HTR-8/SVneo (cell line): ENCODE measurements at places on chromosomes 1 and 21.

GRCh38 chr1:197096137-197096536 lies 29.1 kb upstream of the F13B start:
- DNase-seq = no peak

- peak; percentile 73 for DNase-seq
Measured at GRCh38 chr1:22976461-22977243, 4.0 kb upstream of the LACTBL1 start.

DNA sequence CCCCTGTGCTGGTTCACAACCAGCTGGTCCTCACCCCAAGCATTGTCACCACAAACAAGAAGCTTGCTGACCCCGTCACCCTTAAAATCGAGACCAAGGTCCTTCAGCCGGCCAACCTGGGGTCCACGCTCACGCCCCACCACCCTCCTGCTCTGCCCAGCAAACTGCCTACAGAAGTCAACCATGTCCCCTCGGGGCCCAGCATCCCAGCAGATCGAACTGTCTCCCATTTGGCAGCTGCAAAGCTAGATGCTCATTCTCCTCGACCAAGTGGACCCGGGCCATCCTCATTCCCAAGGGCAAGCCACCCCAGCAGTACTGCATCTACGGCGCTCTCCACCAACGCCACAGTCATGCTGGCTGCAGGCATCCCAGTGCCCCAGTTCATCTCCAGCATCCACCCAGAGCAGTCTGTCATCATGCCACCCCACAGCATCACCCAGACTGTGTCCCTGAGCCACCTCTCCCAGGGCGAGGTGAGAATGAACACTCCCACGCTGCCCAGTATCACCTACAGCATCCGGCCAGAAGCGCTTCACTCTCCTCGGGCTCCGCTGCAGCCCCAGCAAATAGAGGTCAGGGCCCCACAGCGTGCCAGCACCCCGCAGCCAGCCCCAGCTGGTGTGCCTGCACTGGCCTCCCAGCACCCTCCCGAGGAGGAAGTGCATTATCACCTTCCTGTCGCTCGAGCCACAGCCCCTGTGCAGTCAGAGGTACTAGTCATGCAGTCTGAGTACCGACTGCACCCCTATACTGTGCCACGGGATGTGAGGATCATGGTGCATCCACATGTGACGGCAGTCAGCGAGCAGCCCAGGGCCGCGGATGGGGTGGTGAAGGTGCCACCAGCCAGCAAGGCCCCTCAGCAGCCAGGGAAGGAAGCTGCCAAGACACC lies 40.6 kb downstream of the ZBTB17 start:
- no peak for DNase-seq

DNA sequence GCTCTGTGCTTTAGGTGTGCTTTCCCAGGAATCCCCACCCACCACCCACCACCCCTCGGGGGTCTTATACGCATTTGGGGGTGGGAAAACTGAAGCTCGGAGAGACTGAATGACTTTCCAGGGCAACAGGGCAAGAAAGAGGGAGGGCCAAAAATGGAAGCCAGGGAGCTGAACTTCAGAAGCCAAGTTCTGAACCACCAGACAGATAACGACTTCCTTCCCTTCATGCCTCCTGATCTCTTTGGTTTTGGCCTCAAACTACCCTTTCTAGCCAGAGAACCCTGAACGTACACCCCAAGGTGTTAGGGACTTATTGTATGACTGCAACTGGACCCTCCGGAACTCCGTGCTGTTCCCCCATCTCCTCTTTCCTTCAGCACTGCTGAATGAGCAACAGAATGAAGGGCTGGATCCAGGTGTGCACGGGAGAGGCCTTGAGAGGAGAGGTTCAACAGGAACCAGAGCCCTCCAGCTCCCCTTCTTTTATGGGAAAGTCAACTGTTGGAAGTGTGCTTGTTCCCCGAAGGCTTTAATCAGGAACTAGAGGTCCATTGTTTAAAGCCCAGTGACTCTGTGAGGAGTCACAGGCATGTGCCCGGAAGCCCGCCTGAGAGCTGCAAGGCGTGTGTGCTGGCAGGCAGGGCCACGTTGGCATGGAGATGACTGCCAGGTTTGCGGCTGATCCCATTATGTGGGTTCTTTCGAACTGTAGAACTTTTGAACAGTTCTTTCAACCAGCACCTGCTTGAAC lies 3.1 kb downstream of the BACE2 start:
- no peak for DNase-seq

GRCh38 chr21:16421007-16421406 lies 691.2 kb downstream of the USP25 start:
- DNase-seq = no peak

GRCh38 chr1:181501612-181502011 lies 18.3 kb downstream of the CACNA1E start:
- DNase-seq = no peak

DNA sequence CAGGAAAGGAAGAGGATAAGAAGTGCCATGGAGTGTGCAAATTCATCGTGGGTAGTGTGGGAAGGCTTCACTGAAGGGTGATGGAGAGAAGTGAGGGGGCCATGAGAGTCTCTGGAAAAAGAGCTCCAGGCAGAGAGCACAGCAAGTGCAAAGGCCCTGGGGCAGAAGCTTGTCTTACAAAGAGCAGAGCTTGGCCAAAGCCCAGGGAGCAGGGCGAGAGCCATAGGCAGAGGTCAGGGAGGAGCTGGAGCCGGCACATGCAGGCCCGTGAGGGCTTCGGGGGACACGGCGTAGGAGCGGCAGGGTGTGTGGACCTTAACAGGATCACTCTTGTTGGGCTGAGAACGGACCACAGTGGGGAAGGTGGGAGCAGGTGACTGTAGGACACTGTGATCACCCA lies 83.7 kb upstream of the EDN2 start:
- DNase-seq = no peak

DNA sequence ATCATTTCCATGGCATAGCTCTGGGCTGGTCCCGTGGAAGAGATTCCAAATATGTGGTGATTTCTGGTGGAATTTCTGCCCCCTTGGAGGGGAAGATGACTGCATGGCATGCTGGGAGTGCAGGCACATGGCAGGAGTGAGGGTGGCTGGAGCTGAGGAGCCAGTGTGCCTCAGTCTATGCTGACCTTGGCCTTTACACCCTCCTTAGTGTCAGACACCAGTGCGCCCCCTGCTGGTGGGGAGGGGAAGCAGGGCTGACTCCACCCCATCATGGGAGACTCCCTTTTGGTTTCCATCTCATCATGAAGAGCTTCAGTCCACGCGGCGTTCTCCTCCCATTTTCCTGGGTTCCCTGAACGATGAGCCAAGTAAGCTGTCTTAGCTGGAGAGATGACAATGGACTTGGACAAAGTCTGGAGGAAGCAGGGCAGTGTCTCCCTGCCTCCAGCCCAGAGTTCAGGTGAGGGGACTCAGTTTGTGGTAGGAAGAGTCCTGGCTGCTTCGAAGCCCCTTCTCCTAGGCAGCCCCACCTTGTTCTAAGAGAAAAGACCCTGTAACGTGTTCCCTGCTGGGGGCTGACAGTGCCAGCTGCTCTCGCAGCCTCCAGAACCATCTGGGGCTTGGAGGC lies 10.3 kb downstream of the ALX3 start:
- no peak for DNase-seq

DNA sequence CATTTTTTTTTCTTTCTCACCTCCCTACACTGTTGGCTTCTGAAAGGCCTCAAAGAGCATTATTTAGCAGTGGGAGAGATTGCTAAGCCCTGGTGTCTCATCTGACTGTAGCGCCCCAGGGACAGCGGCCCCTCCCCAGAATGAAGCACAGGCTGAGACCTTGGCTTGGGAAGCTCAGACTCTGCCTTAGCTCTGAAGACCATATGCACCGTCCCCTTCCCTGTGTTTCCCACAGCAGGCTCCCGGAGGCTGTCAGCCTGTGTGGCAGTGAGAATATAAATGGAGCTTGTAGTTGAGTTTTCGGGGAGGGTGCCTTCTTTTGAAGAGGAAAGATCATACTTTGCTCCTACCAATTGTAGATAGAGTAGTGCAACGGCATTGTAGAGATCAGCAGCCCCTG lies 25.3 kb downstream of the SMYD2 start:
- no peak for DNase-seq

GRCh38 chr1:231557898-231558707 lies 29.6 kb downstream of the TSNAX start:
- DNase-seq = no peak

- no peak for DNase-seq
Measured at GRCh38 chr1:80047791-80048190, 1041.3 kb upstream of the ADGRL4 start.

DNA sequence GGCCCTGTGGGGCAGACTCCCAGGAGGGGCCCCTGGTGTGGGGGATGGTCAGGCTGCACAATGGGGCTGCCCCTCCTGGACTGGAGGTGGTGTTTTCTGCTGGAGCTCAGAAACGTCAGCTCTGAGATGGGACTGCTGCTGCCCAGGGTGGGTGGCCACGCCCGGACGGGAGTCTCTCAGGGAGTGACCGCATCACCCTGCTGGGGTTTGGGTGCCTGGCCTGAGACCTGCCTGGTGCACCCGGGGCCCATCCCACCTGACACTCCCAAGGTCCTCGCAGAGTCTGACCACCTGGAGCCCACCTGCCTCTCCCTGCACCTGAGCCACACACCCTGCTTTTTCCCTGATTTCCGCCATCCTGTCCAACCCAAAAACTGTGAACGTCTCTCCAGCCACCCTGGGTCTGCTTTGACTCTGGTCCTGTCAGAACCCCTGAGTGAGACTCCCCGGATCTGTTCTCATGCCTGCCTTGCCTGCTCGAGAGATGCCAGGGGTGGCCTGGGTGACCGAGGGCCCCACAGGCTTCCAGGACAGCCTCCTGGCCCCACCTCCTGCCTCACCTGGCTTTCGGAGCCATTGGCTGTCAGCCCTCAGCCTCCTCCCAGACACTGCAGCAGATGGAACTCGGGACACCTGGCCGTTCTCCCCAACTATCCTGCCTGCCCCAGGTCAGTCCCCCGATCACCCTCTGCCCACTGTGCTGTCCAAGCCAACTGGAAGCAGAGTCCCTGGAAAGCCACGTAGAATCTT lies 11.6 kb upstream of the SMYD3 start:
- no peak for DNase-seq

DNA sequence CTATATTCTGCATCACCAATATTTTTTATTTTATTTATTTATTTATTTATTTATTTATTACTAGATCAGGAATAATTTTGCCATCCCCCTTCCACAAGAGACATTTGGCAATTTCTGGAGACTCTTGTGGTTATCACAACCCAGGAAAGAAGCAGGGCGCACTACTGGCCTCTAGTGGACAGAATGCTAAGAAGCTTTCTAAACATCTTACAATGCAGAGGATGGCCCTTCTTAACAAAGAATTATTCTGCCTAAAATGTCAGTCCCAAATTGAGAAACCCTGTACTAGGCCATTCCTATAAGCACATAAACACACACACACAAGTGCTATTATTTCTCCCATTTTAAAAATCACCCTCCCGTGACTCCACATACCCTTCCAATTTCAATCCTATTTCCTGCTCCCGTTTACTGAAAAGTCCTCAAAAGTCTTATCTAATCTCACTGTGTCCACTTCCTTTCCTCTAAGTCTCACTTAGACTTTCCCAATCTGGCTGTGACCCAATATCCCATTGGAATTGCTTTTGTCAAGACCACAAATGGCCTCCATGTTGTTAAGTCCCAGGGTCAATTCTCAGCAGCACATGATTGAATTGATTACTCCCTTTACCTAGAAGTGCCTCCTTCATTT lies 43.7 kb upstream of the RNF11 start:
- peak; percentile 44 for DNase-seq

- DNase-seq = no peak
Measured at GRCh38 chr1:215482079-215482478, 85.0 kb upstream of the KCTD3 start.

DNA sequence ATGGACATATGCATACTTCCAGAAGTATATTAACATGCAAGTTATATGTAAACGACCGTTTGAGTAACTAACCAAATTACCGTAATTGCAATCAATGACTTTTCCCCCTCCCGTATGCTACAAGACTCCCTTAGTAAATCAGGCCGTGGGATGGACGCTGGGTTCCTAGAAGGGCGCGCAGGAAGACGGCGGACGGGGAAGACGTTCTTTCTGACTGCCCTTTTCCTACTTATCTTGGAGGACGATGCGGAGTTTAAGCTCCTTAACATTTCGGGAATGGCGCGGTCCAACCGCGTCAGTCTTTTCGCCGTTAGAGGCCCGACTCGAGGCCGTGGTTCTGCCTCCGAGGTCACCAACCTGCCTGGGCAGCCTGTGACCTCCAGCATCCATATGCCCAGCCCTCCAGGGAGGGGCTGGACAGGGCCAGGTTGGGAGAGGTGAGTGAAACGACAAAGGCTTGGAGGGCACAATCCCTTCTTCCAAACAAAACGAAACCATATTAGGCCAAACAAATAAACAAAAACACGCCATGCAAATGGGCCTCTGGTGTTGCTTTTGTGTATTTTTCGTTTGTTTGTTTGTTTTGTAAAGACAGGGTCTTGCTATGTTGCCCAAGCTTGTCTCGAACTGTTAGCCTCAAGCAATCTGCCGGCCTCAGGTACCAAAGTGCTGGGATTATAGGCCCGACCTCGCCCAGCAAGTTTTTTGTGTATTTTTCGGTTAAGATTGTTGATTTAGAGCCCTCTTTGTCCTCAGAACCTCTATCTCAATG lies 873 bp upstream of the PI4KB start:
- no peak for DNase-seq

- no peak for DNase-seq
Measured at GRCh38 chr1:17007121-17007520, 4.6 kb downstream of the ATP13A2 start.

DNA sequence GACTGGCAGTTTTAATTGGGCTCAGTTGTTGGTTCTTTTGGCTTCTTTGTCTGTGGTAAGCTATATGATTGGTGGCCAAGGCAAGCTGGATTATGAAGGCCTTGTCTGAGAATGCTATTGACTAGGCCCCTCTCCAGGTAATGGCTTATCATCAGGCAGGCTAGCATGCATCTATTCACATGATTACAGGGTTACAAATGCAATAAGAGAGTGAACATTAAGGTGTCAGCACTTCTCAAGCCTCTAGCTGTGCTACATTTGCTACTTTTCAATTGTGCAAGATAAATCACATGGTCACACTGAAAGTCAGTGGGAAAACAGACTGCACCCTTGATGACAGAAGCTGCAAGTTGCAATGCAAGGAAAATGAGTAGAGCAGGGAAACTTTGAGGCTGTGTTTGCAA lies 550.9 kb upstream of the TMPRSS15 start:
- no peak for DNase-seq

- DNase-seq = no peak
Measured at GRCh38 chr1:21614419-21615115, 54.6 kb downstream of the RAP1GAP start.
